Activated naive CD4-positive, alpha-beta T cell treated with anti-CD3 and anti-CD28 coated beads, Interleukin-2, amount 10 ng/mL, durations not matched to agents 5 hours and 36 hours (primary cell): ENCODE measurements at places on chromosomes 12 and 14. TPM values are rescaled to one million over a fixed set of nuclear protein-coding genes. Genes with fewer than 3 reads are reported as not detected.

Gene HHIPL1
- not detected for total RNA-seq

Gene IL25
- total RNA-seq, result not detected

Gene AQP5
- not detected for total RNA-seq

Gene ART4
- not detected for total RNA-seq

Gene CLEC4C
- total RNA-seq, result not detected

Gene LRIG3
- not detected for total RNA-seq

Gene SYT10
- total RNA-seq, result not detected

Gene SLC25A21
- not detected for total RNA-seq

Gene CFAP73
- total RNA-seq, result 0.94 TPM

Gene KRT78
- total RNA-seq, result not detected

Gene GPX2
- total RNA-seq, result not detected

Gene ASB2
- 22.9 TPM for total RNA-seq

Gene B3GNT4
- 2.1 TPM for total RNA-seq

Gene OR6C2
- not detected for total RNA-seq

Gene ARG2
- total RNA-seq, result 1.2 TPM

Gene ASPG
- not detected for total RNA-seq

Gene DHRS4L2
- total RNA-seq, result 20.6 TPM

Gene PZP
- total RNA-seq, result not detected

Gene SERPINA12
- total RNA-seq, result not detected

Gene NEDD8
- 175 TPM for total RNA-seq

Gene SPX
- total RNA-seq, result 0.20 TPM

Gene BIN2
- total RNA-seq, result 248 TPM

Gene CABP1
- total RNA-seq, result 0.79 TPM

Gene PTCSC3
- total RNA-seq, result not detected

Gene TXNDC16
- total RNA-seq, result 10.1 TPM

Gene MUCL1
- not detected for total RNA-seq

Gene MORN3
- total RNA-seq, result 3.3 TPM

Gene STYK1
- 0.68 TPM for total RNA-seq
